ENCODE measurements at places on chromosomes 13 and 19.

GRCh38 chr13:73873940-73874830 lies 260.0 kb downstream of the KLF12 start:
- DNase-seq = no peak

DNA sequence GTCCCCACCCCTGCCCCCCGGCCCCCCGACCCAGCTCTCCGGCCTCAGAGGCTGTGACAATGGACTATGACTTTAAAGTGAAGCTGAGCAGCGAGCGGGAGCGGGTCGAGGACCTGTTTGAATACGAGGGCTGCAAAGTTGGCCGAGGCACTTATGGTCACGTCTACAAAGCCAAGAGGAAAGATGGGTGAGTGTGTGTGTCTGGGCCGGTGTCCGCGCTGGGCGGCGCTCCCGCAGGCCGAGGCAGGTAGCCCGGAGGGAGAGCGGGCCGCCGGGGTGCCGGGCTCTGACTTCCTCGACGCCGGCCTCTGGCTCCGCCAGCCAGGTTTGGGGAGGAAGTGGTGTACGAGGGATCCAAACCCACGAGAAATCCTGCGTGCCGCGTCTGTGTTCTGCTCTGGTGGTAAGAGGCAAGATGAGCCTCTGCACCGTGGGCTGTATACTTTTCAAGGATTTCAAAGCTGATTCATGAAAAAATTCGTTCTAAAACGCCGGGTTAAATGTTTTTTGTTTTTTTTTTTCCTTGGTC lies 718 bp downstream of the CDK8 start:
- DNase-seq = peak; percentile 56

GRCh38 chr19:1012334-1012733 lies 8.6 kb downstream of the TMEM259 start:
- DNase-seq = no peak

- no peak for DNase-seq
Measured at GRCh38 chr19:5803441-5803751, 1.5 kb upstream of the NRTN start.

- DNase-seq = no peak
Measured at GRCh38 chr13:45398877-45399276, 19.3 kb downstream of the SLC25A30 start.

- DNase-seq = no peak
Measured at GRCh38 chr19:31350693-31351055, 1.4 kb upstream of the TSHZ3 start.

- no peak for DNase-seq
Measured at GRCh38 chr13:52348071-52348470, 57.9 kb downstream of the THSD1 start.

DNA sequence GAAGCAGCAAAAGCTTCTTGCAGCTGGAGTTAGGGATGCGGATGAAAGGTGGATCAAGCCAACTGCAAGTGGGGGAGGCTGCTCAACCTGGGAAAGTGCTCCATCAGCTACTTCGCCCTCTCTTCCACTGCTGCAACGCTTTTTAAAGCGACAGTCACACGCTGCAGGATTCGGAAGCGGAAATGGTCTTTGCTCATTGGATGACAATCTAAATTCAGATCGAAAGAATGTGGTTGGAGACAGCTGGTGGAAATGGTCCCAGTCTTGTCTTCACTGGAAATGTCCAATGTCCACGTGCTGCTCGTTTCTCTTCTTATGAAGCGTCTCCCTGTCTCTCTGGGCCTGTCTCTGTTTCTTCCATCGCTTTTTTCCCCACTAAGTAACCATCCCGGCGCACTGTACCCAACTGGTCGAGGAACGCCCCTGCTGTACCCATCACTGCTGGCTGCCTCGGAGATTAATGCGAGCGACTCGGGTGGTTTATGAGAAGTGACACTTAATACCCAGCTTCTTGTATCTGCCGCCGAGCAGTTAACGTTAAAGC lies 2.1 kb upstream of the FGF9 start:
- no peak for DNase-seq

GRCh38 chr13:42384265-42384664 lies 112.3 kb downstream of the AKAP11 start:
- DNase-seq = no peak

- no peak for DNase-seq
Measured at GRCh38 chr19:7994114-7994513, 11.3 kb downstream of the ELAVL1 start.

- DNase-seq = no peak
Measured at GRCh38 chr19:44582581-44583265, 30.6 kb upstream of the IGSF23 start.

GRCh38 chr19:42392165-42392564 lies 2.1 kb upstream of the CNFN start:
- no peak for DNase-seq

GRCh38 chr13:69617587-69617986 lies 490.0 kb upstream of the ATXN8OS start:
- DNase-seq = no peak

DNA sequence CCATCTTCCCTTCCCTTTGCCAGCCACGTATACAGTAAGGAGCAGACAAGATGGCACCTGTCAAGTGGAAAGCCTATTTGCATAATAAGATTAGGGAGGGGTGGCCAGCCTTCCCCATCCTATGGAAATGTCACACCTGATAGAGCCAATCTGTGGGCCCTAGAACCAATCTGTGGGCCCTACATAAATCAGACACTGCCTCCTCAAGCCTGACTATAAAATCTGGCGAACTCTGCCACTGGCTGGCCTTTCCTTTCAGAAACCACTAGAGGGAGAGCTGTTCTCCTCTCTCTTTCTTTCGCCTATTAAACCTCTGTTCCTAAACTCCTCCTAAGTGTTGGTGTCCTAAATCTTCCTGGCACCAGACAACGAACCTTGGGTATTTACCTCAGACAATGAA lies 231.5 kb upstream of the KLHL1 start:
- DNase-seq = peak; percentile 22

DNA sequence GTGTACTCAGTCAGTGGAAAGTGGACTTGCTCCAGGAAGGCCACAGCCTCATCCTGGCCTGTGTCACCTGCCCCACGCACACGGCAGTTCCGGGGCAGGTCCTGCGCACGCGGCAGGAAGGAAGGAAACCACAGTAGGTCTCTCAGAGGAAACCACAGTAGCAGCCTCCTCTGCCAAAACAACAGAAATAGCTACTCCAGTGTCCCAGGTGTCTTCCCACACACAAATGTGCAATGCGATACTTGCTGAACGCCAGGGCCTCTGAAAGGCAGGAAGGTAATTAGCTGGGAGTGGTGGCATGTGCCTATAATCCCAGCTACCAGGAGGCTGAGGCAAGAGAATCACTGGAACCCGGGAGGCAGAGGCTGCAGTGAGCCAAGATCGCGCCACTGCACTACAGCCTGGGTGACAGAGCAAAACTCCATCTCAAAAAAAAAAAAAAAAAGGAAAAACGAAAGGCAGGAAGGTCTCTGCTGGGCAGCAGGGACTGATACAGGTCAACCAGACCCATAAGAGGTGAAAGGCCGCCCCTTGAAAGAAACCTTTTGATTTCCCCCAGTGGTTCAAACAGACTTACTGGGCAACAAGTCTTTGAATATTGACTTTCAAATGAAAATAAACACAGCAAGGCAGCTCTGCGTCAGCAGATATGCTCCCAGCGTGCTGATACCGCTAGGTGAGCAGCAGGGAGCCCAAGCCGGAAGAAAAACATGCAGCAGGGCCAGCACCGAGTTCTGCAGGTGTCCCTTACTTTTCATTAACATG lies 49.5 kb downstream of the CRYL1 start:
- DNase-seq = no peak

GRCh38 chr13:112879283-112879833 lies 89.7 kb upstream of the MCF2L start:
- no peak for DNase-seq

GRCh38 chr19:46355234-46356148 lies 8.6 kb downstream of the PPP5C start:
- DNase-seq = no peak

GRCh38 chr19:51034704-51035103 lies at the start of gene KLK12:
KLK12 (minus strand) TSS chr19:51035002; CDS start chr19:51034621, 381 bp downstream.
- no peak for DNase-seq

DNA sequence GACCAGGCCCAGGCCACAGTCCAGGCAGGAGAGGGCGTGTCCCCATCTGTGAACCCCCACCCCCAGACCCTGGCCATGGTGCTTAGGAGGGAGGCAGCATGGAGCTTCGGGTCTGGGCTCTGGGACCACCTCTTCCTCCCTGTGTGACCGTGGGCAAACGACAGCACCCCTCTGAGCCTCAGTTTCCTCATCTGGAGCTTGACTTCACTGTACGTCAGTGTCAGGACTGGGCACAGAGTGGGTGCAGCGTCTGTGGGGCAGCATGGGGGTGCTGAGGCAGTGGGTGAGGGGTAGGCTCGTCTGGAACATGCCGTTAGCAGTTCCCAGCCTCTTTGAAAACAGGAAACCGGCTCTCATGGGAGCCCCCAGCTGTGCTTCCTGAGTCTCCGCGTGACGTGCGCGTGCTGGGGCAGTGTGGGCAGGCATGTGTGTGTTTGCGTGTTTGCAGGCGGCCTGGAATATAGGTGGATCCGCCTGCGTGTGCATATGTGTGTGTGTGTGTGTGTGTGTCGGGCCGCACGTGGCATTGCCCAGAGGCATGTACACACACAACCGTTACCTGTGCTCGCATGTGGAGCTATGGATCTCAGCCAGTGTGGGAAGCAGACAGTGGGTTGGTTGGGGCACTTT lies 15.8 kb downstream of the ARRDC2 start:
- peak; percentile 60 for DNase-seq

GRCh38 chr13:71382285-71382684 lies 484.7 kb downstream of the DACH1 start:
- DNase-seq = no peak

DNA sequence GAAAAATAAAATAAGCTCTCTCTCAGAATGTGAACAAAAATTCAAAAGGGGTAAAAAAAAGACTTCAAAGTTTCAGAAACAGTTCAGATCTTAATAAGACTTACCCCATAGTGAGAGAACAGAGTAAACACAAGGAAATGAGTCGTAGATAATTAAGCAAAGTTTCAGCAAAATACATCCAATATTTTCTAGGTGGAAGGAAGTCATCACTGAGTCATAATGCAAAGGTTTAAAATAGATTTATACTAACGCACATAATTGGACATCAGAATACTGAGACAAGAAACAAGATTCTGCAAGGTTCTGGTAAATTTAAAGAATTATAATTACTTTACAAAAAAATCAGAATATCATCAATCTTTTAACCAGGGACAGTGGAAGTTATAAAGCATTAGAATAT lies 1370.7 kb upstream of the ATXN8OS start:
- no peak for DNase-seq

- DNase-seq = peak; percentile 94
Measured at GRCh38 chr19:44113138-44113783, at the start of gene ZNF225. ZNF225 (plus strand) TSS chr19:44113399; CDS start chr19:44115828, 2,429 bp downstream.

DNA sequence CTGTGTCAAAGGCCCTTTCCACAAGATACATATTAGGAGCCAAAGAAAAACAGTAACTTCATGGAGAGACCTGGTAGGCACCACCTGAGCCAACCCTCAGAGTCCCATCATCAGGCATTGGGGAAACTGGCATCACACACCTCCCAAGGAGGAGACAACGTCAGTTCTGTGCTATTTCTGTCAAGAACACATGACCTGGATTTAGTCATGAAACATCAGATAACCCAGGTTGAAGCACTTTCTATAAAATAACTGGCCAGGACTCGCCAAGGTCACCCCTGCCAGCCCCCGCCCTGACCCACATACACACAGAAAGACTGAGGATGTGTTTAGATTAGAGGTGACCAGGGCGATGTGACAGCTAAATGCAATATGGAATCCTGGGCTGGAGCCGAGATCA lies 35.6 kb downstream of the COL4A1 start:
- DNase-seq = no peak

GRCh38 chr19:58550362-58551122 lies 4.4 kb downstream of the CHMP2A start:
- DNase-seq = no peak

- no peak for DNase-seq
Measured at GRCh38 chr13:97319113-97319720, 97.1 kb downstream of the MBNL2 start.

DNA sequence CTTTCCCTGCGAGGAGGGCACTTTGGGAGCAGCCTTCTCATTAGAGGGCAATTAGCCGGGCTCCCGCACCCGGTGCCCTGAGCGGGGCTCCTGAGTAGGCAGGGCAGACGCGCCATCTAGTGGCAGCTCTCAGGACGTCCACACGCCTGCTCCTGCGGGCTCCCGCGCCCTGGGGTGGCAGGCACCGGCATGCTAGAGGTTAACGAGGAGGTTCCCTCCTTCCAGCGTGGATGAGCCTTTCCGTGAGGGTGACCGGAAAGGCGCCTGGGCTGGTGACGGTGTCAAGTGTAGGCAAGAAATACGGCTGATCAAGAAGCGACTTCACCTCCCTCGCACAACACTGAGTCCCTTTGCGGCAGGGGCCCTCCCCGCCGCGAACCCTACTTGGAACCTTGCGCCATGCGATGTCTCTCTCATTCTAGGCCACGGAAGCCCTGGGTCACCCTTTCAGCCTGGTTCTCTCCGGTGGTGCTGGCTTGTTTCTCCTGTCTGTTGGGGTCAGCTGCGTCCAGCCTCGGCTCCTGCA lies 67.7 kb downstream of the ALOX5AP start:
- peak; percentile 62 for DNase-seq

GRCh38 chr19:30481063-30481462 lies 108.9 kb downstream of the ZNF536 start:
- no peak for DNase-seq

GRCh38 chr19:50909240-50910070 lies 1.7 kb downstream of the KLK4 start:
- no peak for DNase-seq

- DNase-seq = peak; percentile 4
Measured at GRCh38 chr19:18001777-18002345, 6.1 kb upstream of the ARRDC2 start.

- no peak for DNase-seq
Measured at GRCh38 chr13:68078469-68078868, 848.3 kb upstream of the PCDH9 start.

DNA sequence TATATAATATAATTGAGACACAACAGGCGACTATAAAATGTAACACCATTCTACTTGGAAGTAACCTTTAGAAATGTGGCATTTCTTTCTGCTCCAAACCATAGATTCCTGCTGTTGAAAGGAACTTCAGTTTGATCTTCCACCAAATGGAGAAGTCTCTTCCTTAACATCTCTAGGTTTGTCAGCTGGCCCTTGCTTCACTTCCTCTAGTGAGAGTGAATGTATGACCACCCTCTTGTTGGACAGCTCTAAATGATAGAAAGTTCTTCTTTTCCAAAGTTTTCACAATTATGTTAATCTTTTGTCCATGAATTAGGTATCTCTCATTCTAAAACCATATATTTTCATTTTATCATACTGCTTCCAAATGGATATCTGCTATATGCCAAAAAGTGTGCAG lies 13.8 kb upstream of the COG6 start:
- peak; percentile 83 for DNase-seq

GRCh38 chr13:71090990-71091389 lies 776.0 kb downstream of the DACH1 start:
- DNase-seq = no peak
